ENCODE measurements at places on chromosomes 2 and 18.

- DNase-seq, result no peak
Observed at GRCh38 chr2:198440833-198441232, 636.4 kb downstream of the PLCL1 start.

- DNase-seq, result no peak
Observed at GRCh38 chr2:1598041-1598710, 146.1 kb downstream of the PXDN start.

GRCh38 chr2:196361606-196362326 is 190.4 kb upstream of the STK17B start:
- no peak for DNase-seq

DNA sequence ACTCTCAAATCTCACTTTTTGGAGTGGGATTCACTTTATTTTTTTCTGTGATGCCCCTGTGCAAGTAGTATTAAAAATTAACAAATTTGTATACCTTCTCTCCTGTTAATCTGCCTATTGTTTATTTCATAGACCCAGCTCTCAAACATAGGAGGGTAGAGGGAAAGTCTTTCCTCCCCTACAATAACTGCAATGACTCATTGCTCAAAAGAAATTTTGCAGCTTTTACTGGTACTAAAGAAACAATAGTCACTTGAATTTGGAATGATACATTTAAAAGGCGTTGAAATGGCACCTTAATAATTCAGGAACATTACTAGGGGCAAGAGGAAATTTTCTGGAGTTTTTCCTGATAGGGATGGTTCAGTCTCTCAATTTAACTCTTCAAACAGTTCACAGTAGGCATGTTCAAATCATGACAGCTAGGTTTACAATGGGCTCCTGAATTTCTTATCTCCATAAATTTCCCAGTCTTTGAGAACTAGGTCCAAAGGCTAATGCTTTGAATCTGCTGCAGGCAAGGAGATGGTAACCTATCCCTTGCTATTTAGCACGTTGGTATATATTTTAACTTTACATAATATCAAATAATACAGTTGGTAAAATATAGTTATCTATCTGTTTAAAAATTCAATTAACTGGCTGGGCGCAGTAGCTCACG is 88.8 kb downstream of the CHN1 start:
- no peak for DNase-seq

DNA sequence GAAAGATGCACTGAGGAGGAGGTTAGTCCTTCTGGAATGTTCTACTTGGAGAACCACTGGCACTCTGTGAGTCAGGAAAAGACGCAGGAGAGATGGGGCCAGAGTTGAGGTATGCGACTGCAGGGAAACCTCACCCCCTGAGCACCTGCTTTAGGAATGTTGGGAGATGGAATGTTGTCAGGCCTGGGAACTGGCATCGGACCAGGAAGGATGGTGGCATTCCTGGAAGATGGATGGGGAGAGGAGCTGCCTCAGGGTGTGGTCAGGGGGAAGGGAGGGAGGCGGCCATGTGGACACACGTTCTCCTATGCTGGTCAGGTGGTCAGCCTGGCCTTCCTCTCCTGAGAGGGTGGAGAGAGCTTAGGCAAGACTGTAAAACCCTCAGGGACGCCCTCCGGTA is 146.3 kb downstream of the CELF4 start:
- no peak for DNase-seq

DNA sequence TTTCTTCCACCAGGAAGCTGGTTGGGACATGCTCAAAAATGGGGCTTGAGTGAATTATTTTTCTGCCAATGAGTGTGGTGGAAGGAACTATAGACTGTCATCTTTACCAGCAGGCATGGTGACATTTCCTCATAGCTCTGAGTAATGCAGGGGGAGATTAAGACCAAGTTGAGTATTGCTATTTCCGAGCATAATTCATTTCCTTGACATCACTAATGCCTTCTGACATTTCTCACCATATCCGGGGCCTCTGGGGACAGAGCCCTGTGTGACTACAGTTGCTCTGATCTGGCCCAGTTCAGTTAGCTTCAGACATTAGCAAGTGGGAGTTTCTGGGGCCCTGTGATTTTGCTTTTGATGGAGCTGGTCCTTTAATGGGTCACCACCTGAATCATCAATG is 410.4 kb downstream of the MEIS1 start:
- DNase-seq, result no peak

DNA sequence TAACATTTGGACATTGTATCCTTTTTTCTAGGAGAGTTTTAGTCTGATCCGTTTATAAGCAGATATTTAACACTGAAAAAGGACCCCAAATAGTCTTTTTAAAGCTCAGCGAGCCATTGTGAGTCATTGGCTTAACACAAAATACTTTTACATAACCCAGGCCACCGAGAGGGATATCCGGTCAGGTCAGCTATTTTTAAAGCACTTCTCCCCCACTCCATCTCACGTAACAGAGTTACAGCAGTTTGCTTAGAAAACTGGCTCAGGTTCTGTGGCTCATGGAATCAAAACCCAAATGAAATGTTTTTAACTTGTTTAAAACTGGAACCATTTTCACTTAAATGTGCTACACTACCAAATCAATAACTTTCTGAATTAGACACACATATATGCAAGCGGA is 23.9 kb downstream of the COL4A3 start:
- no peak for DNase-seq

DNA sequence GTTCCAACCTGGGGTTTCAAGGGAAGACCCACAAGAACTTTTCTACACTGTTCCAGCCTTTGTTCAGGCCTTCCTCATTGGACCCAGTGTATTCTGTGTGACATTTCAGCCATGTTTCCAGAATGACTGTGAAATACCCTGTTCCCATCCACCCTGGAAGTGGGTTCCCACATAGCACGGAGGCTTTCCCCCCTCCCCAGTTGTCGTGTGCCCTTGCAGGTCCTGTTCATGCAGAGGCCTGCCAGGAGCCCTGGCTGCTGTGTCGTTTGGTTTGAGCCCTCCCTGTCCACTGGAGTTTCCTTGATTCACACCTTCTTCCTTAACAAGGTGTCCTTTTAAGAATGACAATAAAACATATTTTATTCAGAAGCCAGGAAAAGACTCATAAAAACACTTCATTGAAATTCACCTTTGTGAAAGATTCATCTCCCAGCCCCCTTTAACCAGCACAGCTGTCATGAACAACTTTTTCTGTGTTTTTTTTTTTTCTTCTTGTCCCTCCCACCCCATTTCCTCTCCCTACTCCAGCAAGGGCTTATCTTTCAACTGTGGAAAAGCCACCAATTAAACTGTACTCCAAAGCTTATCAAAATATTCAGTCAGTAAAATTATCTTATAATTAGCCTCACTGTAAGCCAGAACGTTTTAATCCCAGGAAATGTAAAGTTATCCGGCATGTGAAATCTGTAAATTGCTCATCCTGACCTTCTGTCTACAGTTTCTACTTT is 106.4 kb downstream of the ACOXL start:
- DNase-seq, result no peak

DNA sequence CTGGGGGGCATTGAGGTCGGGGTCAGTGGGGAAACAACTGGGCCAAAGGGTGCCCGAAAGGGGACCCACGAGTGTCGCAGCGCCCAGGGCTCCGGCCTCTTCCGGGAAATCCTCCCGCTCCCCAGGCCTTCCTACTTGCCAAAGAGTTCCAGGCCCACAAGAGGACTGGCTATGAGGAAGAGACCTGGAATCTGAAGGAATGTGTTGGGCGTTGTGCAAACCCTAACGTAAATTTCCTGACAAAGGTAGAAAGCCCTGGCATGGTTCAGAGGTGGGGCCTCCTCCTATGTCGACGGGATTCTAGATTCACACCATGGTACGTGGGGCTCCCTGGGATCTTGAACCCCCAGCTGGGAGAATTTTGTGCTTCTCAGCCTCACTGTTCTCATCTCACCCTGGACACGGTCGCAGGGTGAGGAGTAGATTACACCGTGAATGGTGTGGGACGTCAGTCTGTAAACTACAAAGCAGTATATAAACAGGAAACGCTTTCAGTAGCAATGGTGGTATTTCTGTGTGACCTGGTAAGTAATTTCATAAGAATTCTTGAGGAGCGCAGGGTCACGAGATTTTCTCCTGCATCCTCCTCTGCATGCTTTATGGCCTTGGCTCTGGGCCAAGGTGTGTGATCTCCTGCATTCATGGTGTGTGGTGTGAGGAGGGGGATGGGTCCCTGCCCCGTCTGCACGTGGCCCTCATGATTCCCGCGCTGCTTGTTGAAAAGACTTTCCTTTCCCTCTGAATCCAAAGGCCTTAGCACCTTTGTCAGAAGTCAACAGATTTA is 868 bp downstream of the HSBP1L1 start:
- DNase-seq, result no peak

GRCh38 chr2:10304458-10305253 is 2.0 kb downstream of the HPCAL1 start:
- DNase-seq, result no peak

GRCh38 chr18:3015204-3015592 is 2.3 kb upstream of the LPIN2 start:
- no peak for DNase-seq

DNA sequence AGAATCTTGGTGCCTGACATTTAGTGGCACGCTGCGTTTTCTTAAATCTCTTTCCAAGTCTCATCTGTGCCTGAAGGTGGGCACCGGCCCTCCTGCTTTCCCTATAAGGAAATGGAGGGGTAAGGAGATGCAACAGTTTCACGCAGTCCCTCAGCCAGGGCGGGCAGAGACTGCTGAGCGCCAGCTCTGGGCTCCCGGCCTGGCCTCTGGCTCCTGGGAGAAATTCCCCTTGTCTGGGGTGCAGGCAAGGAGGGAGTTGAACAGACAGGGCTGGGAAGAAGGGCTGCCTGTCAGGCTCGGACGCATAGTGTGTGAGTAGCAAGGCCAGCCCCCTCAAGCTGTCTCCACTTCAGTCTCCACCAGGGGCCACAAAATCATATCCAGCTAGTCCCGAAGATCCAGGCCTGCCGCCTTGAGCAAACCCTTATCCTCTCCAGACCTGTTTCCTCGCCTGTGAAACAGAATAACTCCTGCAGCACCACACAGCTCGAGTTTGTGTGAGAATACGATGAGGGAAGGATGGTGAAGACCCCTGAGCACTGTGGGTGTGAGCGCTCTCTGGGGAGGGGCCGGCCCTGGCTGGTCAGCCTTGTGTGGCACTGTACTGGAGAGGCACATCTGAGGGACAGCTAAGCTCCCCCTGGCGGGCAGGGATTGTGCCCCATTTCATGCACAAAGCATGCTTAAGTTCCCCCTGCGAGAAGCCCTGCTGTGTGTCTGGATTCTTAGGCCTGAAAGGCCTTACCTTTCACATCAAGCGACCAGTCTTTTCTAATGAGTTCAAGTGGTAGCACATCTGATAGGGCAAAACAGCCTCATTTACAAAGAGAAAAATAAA is 33.8 kb downstream of the SDC1 start:
- DNase-seq, result no peak

- peak; percentile 19 for DNase-seq
Observed at GRCh38 chr18:44838971-44839666, 158.4 kb downstream of the SETBP1 start.
